ENCODE measurements at places on chromosomes 7 and 10.

GRCh38 chr10:105697290-105697780, 1056.2 kb downstream of the SORCS3 start:
- DNase-seq = no peak

DNA sequence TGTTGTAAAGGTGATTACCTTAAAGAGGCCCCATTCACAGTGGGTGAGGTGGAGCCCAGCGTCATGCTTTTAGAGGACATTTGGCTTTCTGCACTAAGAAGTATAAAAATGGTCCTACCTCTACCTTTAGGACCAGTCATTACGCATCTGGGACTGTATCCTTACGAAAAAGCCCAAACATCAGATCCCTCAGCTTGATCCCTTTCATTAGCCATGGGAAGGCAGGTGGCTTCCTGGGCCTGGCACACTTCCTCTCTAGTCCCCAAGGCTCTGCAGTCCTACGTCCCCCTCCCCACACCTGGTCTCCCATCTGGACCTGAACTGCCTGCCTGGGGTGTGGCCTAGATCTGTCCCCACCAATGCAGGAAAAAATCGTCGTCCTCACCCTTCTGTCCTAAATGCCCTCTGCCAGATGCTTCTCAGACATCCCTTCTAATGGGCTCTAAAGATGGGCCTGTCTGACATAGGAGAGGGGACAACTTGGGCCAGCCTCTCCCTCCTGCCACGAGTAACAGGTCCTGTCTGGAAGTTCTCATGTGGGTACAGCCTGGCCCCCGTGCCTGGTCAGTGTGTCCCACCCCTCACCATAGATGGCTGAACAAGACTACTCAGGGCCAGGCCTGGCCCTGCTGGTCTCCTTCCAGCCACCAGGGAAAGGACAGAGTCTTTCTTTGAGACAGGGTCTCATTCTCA, 11.8 kb upstream of the SLC18A3 start:
- DNase-seq = no peak

GRCh38 chr10:47378183-47378510, 5.9 kb downstream of the ZNF488 start:
- no peak for DNase-seq

- no peak for DNase-seq
Measured at GRCh38 chr10:80288849-80289248, 609 bp downstream of the MAT1A start.

All from foreskin fibroblast (primary cell).